ENCODE measurements at places on chromosomes 6 and 20.

DNA sequence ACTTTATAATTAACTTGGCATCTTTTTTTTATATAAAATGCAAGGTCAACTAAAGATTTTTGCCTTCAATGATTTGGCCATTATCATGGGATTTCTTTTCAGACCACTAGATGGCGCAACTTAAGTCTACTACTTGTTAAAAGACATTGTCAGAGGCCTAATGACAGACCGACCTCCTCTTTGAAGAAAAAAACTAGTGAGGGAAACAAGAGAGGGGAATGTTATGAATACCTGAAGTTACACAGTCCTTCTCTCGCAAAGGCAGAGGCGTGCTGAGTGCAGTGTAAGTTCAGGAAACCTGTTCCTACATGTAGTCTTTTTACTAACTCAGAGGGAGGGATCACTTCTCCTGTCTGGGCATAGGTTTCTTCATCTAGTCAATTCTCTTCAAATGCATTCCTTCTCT, 9.3 kb downstream of the TRAPPC3L start:
- peak; percentile 68 for DNase-seq

DNA sequence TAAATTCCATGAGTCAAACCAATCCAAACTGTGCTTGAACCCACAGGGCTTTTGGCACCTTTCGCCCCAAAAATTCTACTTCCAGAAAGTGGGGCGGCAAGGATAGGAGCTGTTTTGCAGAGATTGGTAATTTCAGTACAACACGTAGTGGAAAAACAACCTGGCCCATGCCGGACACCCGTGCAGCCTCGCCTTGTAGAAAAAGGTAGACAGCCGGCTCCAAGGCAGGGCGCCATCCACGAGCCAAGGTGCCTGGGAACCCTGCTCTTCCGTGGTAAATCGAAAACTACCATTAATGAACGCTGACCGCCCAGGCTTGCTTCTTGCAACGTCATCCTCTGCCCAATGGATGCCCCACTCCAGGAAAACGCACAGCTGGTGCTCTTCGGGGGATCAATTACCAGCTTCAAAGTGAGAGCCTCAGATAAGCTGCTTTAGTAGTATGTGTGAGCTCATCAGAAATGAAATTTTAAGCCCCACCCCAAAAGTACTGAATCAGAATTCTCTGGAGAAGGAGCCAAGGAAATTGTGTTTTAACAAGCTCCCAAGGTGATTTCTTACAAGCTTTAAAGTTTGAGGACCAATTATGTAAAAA, 1.8 kb downstream of the OOEP start:
- DNase-seq: no peak

GRCh38 chr6:143536461-143536865, 24.9 kb upstream of the FUCA2 start:
- DNase-seq: no peak

GRCh38 chr6:168865-169455, 123.3 kb upstream of the DUSP22 start:
- DNase-seq: peak; percentile 56

DNA sequence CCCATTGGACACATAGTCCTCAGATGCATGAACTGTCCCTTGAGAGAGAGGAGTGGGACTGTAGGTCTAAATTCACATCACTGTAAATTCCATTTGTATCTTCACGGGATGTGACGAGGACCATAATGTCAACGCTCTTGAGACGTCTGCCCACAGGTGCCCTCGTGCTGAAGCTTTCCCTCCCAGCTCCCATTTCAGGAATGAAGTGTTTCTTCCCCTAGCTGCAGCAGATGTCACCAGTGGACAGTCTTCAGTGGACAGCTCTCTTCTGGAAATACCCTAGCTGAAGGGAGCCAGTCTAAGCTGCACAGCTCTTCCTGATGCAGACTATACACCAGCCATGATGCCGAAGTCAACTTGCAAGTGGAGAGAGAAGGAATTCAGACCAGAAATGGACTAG, 217.4 kb upstream of the ECI2 start:
- no peak for DNase-seq

DNA sequence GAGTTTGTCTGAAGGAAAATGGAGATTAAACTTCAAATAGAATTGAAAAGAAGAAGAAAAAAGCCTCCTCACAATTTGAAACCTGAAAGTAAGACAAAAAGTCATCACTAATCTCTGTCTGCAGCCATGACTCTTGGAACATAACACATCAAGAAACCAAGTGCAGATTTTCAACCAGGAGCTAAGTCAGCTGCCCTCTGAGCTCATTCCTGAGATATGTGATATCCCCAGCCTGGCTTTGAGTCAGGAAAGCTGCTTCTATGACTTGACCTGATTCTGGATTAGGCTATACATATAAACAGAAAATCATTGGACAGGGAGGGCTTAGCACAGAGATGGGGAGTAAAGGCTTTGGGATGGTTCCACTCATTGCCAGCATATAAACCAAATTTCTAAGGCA, 891.4 kb downstream of the TFAP2A start:
- no peak for DNase-seq

- no peak for DNase-seq
Observed at GRCh38 chr6:136347847-136348246, 58.2 kb upstream of the BCLAF1 start.

DNA sequence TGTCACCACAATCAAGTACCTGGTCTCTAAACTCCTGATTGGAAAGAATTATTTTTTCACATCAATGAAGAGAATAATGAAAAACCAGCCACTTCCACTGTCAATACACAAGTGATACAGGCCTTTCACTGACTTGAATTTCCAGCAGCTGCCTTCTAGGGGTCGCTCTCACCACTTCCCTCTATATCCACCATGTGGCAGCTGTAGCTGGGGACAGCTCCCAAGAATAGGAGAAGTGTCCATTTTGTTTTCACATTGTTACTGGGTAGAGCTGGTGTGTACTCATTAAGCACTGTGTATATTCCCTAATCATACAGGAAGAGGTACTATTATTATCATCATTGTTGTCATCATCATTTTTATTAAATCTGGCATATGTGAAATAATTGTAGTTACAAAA, 438.4 kb upstream of the SPTLC3 start:
- DNase-seq: no peak

DNA sequence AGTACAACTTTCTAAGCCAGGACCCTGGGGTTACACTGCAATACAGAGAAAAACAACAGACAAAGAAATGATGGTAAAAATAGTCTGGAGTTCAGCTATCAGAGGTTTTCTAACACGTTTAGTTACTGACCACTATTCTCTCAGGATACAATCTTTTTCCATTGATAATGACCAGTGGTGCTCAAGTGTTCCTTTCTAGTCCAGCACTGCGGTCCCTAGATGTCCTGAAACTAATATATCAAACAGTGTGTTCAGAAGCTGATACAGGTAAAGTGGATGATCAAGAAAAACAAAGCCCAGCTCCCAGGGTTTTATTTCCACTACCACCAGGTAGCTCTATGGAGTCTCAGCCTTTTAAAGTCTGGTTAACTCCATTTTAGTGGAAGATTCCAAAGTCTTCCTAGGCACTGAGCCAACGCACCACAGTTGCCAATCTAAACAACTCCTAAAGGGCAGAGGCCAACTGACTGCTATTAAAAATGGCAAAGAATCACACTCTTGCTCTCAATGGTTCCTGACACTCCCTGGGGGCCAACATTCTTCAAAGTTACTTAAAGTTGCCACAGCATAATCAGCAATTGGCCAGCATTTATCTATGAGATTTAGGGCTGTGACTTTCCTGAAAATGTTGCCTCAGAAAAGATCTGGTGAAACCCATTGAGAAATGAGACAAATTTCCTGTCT, 38.2 kb downstream of the DZANK1 start:
- no peak for DNase-seq

DNA sequence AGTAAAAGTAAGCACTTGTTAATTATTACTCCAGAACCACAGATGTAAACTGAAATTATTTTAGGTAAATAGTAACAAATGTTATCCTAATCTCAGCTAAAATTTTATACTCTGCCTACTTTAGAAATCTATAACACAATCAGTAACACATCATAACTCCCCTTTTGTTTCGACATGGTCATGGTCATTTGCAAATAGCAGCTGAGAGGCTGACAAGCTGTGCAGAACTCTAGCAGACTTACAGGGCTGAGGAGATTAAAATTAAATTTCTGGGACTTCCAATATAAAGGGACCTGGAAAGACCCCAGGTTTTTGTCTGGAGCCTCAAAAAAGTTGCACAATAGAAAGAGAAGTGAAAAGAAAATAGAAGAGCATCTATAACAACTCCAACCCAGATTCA, 88.8 kb downstream of the PRL start:
- no peak for DNase-seq

GRCh38 chr20:41046716-41047115, 18.1 kb downstream of the TOP1 start:
- DNase-seq: peak; percentile 37

GRCh38 chr6:141467881-141468280, 664.8 kb upstream of the GJE1 start:
- DNase-seq: no peak

GRCh38 chr6:138105880-138106664, 1.1 kb downstream of the PERP start:
- no peak for DNase-seq

GRCh38 chr6:19492636-19493405, 344.3 kb upstream of the ID4 start:
- DNase-seq: no peak

- DNase-seq: no peak
Observed at GRCh38 chr6:105077596-105078385, 102.0 kb downstream of the POPDC3 start.

- no peak for DNase-seq
Observed at GRCh38 chr6:48840896-48841295, 622.2 kb downstream of the MMUT start.

DNA sequence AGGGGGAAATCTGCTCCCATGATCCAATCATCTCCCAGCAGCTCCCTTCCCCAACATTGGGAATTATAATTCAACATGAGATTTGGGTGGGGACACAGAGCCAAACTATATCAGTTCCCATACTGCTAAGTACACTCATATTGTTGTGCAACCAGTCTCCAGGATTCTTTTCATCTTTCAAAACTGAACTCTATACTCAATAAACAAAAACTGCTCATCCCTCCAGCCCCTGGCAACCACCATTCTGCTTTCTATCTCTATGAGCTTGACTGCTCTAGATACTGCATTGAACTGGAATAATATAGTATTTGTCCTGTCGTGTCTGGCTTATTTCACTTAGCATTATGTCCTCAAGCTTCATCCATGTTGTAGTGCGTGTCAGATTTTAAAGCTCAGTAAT, 42.9 kb downstream of the STX11 start:
- DNase-seq: no peak

- no peak for DNase-seq
Observed at GRCh38 chr6:72466471-72466870, 155.4 kb upstream of the KCNQ5 start.

- DNase-seq: no peak
Observed at GRCh38 chr20:58406422-58407001, 17.5 kb downstream of the VAPB start.

GRCh38 chr6:38636027-38636426, 3.7 kb downstream of the BTBD9 start:
- no peak for DNase-seq

- no peak for DNase-seq
Observed at GRCh38 chr6:170285482-170285881, 5.4 kb downstream of the DLL1 start.

- DNase-seq: peak; percentile 92
Observed at GRCh38 chr20:4814696-4815252, 93.1 kb downstream of the PRND start.

- DNase-seq: no peak
Observed at GRCh38 chr20:39095870-39096269, 133.7 kb downstream of the DHX35 start.

DNA sequence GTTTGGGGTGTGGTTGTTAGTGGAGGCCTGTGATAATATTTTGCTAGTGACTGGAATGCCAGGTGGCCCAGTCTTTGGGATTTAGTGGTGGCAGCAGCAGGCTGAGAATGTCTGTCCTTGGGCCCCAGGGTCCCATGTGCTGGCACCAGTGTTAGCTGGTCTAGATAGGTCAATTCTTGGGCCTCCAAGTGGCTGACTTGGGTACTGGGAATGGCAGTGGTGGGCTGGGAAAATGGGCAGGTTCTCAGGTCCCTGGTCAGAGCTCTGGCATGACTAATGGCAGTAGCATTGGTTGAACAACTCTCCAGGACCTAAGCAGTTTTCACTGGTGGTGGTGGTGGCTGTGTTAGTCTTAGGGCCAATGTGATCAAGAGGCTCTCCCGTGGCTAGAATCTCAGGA, 50.3 kb downstream of the OLIG3 start:
- no peak for DNase-seq

DNA sequence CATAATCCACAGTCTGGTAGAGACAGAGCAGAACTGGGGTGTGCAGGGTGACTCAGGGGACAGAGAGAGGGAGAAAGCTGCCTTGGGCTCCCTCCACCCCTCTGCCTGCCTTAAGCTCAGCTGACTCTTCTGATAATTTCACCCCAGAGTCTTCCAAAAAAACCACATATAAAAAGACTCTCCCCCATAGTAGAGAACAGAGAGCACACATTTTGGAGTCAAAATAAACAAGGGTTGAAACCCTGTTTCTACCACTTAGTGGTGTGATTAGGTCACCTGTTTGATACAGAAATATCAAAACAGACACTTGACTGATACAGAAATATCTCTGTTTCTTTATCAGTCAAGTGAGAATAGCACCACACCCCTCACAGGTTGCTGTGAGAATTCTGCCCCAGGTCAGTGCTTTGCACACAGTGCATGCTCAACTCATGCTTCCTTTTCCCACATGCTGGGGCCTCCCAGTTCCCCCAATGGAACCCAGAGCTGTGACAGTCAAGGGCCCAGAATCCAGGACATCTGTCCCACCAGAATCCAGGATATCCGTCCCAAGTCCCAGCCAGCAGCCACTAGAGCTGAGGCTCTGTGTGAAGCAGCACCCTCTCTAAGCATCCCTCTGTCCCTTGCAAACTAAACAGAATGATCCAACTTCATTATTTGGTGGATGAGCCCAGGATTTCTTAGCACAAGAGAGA, 1.2 kb downstream of the TREML2 start:
- peak; percentile 71 for DNase-seq

DNA sequence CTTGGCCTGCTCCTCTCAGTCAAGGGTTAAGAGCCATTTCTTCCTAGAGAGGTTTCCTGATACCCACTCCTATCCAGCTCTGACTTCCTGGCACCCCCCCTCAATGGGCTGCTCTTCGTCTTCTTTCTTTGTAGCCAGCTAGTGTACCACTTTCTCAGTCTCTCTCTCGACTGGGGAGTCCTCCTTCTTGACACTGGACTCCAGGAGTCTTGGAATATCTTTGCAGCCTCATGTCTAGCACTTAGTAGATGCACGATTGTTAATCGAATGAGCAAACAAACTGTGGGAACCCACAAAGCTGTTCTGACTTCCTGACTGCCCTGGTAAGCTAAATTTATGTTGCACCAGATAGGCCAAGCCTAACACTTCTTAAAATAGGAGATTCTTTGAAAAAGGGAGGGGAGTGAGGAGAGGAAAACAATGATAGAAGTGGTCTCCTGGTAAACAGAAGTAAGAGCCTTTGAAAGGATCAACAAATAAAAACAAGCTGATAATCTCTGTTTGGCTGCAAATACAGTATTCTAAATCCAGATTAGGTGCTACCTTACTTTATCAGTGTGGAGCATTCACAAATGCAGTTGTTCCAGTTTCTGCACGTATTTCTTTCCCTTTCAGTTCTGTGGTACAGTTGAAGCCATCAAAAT, 160.1 kb upstream of the CITED2 start:
- DNase-seq: peak; percentile 61
